Suprapubic skin (tissue), 4 donors: ENCODE measurements at places on chromosomes 16 and 17. TPM values are rescaled to one million over a fixed set of nuclear protein-coding genes. Genes with fewer than 3 reads are reported as not detected.

Gene TSPOAP1
- total RNA-seq, result 9.4 TPM

Gene TNFRSF17
- total RNA-seq, result not detected

Gene ABI3
- 3.1 TPM for total RNA-seq

Gene MMP28
- total RNA-seq, result 76.4 TPM

Gene DHRS7C
- not detected for total RNA-seq

Gene NUP93
- 33.5 TPM for total RNA-seq

Gene OR3A3
- not detected for total RNA-seq

Gene MRPS23
- total RNA-seq, result 10.6 TPM

Gene GLP2R
- total RNA-seq, result 0.49 TPM

Gene BICDL2
- 69.8 TPM for total RNA-seq

Gene TBC1D26
- not detected for total RNA-seq

Gene CCDC40
- 3.9 TPM for total RNA-seq

Gene PCGF2
- 8.5 TPM for total RNA-seq

Gene B4GALNT2
- 0.68 TPM for total RNA-seq

Gene MT1H
- total RNA-seq, result 20.0 TPM

Gene HOXB9
- total RNA-seq, result 0.23 TPM

Gene SALL1
- total RNA-seq, result 0.08 TPM

Gene CNTNAP4
- not detected for total RNA-seq

Gene RNF157
- 0.85 TPM for total RNA-seq

Gene CETP
- 1.7 TPM for total RNA-seq

Gene TMED6
- total RNA-seq, result 0.98 TPM

Gene TMEM204
- 14.9 TPM for total RNA-seq

Gene AGRP
- not detected for total RNA-seq
